SIG-M5 (cell line): ENCODE measurements at places on chromosomes 12 and 14.

GRCh38 chr12:99619389-99620158 lies 28.0 kb upstream of the GARIN6 start:
- DNase-seq, result no peak

DNA sequence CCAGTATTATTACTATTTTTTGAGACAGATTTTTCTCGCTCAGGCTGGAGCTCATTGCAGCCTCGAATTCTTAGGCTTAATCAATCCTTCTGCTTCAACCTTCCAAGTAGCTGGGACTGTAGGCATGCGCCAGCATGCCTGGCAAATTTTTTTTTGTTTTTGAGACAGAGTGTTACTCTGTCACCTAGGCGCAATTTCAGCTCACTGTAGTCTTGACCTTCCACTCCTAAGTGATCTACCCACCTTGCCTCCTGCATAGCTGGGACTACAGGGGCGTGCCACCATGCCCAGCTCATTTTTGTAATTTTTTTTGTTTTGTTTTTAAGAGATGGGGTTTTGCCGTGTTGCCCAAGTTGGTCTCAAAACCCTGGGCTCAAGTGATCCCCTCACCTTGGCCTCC lies 15.2 kb downstream of the ERC1 start:
- no peak for DNase-seq

- no peak for DNase-seq
Measured at GRCh38 chr12:402029-402389, 565 bp downstream of the CCDC77 start.

DNA sequence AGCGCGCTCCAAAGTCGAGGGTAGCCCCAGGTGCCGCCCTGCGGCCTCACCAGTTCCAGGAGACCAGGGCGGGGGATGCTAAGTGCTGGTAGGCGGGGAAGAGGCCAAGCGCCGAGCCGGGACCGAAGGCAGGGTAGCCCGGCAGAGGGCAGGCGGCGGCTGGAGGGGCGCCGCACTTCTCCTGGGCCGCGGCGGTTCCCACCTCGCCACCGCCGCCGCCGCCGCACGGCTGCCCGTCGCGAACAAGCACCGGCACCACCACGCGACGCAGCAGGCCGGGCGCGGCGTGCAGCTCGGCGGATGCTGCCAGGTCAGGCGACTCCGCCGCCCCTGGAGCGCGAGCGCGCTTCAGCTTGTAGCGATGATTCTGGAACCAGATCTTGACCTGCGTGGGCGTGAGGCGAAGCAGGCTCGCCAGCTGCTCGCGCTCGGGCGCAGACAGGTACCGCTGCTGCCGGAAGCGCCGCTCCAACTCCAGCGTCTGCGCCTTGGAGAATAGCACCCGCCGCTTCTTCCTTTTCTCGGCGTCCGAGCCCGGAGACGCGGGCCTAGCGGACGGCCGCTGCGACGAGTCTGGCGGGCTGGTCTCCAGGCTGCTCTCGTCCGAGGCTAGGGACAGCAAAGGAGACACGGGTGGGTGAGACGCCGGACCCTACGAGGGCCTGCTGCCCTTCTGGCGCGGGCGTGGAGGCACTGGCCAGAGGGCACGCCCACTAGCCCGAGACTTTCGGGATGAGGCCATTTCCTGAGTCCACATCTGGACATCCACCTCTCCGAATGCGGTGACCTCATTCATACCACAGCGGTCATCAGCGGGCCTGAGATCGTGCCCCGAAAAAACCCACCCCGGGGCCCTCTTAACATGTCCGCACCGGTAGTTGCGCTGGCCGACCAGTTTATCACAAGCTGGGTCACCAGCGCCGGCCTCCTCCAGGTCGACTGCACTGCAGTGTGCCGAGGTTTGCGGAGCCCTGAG lies 1.3 kb downstream of the NKX2-8 start:
- no peak for DNase-seq

DNA sequence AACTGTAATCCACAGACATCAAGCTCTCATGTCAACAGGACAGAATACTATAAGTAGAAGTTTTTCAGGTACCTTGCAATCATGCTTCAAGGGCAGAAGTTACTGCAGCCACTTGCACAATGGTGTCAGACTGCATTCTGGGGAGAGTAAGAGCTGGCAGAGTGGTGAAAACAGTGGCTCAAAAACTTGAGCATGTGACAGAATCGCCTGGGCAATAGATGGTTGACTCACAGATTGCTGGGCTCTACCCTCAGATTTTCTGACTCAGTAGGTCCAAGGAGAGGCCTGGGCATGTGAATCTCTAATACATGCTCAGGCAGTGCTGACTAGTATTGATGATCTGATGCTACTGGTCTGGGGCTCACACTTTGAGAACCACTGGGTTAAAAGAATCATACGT lies 187.8 kb downstream of the TBX5 start:
- no peak for DNase-seq

GRCh38 chr12:3203713-3204112 lies 126.5 kb downstream of the TSPAN9 start:
- DNase-seq, result no peak

GRCh38 chr14:96092936-96093335 lies 53.8 kb downstream of the C14orf132 start:
- DNase-seq, result no peak

- no peak for DNase-seq
Measured at GRCh38 chr14:53510281-53510912, 357.3 kb upstream of the DDHD1 start.

GRCh38 chr14:52949711-52950409 lies 990 bp downstream of the FERMT2 start:
- DNase-seq, result no peak

DNA sequence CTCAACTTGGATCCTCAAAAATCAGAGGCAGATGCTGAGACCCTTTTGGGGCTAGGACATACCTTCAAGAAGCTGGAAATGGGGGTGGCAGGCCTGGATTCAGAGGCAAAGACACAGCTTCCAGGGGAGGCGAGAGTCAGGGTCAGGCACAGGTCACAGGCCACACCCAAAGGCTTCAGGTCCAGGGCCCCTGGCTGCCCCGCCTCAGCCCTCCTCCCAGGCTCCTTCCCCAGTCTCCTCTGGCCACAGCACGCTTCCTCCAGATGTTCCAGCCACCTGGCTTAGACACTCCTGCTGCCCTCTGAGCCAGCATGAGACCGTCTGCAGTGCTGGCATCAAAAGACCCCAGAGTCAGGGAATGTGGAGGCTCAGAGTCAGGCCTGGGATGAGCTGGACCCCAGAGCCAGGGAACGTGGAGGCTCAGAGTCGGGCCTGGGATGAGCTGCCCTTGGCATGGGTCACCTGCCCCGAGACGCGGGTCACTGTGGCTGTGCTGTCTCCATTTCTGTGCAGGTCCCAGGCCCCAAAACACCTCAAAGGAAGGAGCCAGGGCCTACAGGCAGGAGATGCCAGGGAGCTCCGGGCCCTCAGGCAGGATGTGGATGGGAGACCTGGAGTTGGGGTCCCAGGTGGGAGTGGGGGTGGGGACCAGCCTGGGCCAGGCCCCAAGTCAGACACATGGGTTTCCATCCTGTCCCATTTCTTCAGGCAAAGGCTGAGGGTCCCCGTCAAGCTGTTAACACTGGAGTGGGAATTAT lies 58.9 kb downstream of the DIO3 start:
- DNase-seq, result no peak

- no peak for DNase-seq
Measured at GRCh38 chr14:29853272-29853671, 74.4 kb downstream of the PRKD1 start.

GRCh38 chr14:74579447-74580274 lies 32.4 kb downstream of the LTBP2 start:
- no peak for DNase-seq

- no peak for DNase-seq
Measured at GRCh38 chr14:95816539-95816938, 60.1 kb upstream of the TUNAR start.

DNA sequence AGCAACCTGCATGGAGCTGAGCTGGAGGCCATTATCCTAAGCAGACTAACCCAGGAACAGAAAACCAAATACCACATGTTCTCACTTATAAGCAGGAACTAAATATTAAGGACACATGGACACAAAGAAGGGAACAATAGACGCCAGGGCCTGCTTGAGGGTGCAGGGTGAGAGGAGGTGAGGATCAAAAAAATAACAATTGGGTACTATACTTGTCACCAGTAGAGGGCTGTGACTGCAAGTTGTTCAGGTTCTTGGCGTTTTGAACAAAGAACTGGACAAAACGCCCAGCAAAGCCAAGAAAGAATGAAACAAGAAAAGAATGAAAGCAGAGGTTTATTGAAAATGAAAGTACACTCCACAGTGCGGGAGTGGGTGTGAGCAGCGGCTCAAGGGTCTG lies 208.5 kb upstream of the NEDD1 start:
- no peak for DNase-seq
